ENCODE measurements at places on chromosomes 2 and 18. TPM values are rescaled to one million over a fixed set of nuclear protein-coding genes. Genes with fewer than 3 reads are reported as not detected.

GRCh38 chr2:95738301-95738700, 146.5 kb downstream of the TRIM43 start:
- DNase-seq = no peak

- no peak for DNase-seq
Measured at GRCh38 chr2:163692081-163692480, 43.7 kb downstream of the FIGN start.

The ZBTB7C gene
- 0.78 TPM for total RNA-seq

The RPRM gene
- total RNA-seq = 95.9 TPM

The DNAH6 gene
- 6.6 TPM for total RNA-seq

The AKAIN1 gene
- 3.6 TPM for total RNA-seq

The VWA3B gene
- 0.31 TPM for total RNA-seq

The MYCN gene
- total RNA-seq = 75.5 TPM

All from occipital lobe (tissue), 3 donors.